ENCODE measurements at places on chromosomes 12 and 14. TPM values are rescaled to one million over a fixed set of nuclear protein-coding genes. Genes with fewer than 3 reads are reported as not detected.

DNA sequence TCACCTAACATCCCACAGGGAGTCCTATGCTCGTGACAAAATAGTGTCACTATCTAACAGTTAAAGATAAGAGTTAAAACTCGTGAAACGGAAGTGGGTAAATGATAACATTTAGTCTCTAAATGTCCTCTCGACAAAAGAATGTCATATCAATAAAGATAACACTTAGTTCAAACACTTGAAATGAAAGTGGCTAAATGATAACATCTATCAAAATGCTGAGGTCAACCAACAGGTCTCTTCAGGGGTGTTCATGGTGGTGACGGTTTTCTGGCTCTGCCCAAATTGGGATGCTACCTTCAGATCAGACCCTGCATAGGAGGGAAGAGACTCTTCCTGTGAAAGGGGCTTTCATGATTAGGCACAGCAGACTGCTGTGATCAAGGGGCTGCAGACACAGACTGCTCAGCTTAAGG lies 22.1 kb downstream of the IL26 start:
- H3K27ac ChIP-seq, result no peak overlapping the region
- no peaks in the 10 kb centered on the region for H3K4me1 ChIP-seq

DNA sequence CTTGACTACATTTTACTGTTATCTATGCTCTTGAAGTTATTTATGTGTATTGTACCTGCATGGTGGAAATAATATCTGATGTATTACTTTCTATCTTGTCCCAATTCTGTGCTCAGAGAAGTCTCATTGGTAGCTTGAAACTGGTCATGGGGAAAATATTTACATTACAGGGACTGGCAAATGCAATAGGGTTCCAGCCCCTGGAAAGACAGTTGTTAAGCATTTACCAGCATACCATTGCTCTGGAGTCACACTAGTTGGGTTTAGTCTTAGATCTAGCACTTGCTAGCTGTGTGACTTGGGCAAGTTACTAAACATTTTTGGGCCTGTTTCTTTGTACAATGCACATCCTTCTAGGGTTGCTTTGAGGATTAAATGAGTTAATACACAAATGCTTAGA lies 86.3 kb upstream of the NRXN3 start:
- no peaks in the 10 kb centered on the region for H3K36me3 ChIP-seq
- no peak for DNase-seq
- no peaks in the 10 kb centered on the region for H3K27me3 ChIP-seq
- H3K27ac ChIP-seq, result no peak overlapping the region
- H3K4me1 ChIP-seq, result no peaks in the 10 kb centered on the region
- no peak overlapping the region for H3K4me3 ChIP-seq

Gene ALDH2
- 98.9 TPM for polyA plus RNA-seq

Gene CLEC2A
- polyA plus RNA-seq, result not detected
